Motor neuron (in vitro differentiated cells): ENCODE measurements at places on chromosomes 4 and X. TPM values are rescaled to one million over a fixed set of nuclear protein-coding genes. Genes with fewer than 3 reads are reported as not detected.

GRCh38 chr4:137519406-137519805, 12.9 kb downstream of the PCDH18 start:
- no peak for ATAC-seq

- no peak for ATAC-seq
Measured at GRCh38 chrX:56564921-56565840, 1.8 kb downstream of the UBQLN2 start.

GRCh38 chr4:155025762-155026457, 182.5 kb upstream of the NPY2R start:
- ATAC-seq = no peak

DNA sequence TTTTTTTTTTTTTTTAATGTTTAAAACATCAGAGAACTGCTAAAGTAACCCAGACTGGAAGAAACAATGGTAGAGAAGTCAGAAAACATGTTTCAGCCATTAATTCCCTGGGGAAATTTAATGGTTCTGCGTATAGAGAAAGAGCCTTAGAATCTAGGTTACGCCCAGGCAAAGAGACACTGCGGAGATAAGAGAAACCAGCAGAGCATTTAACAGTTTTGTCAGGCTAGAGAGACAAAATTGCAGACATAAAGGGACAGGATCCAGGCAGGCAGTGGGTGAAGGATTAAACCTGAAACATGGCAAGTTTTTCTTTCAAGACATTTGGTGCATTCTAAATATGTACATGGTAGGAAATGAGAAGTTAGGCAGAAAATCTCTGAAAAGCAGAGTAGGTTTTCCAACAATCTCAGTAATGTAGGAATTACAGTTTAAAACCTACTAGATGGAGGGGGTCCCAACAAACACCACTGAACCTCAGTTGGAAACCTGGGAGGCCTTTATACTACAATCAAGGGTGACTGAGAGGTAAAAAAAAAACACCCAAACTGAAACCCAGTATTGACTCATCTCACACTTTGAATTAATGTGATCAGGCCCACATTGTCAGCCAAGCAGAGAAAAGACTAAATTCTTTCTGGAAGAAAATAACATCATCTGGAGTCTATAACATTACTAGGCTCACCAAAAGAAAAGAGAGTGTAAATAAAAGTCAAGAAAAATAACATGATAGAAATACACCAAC, 254.2 kb upstream of the NWD2 start:
- no peak for ATAC-seq

DNA sequence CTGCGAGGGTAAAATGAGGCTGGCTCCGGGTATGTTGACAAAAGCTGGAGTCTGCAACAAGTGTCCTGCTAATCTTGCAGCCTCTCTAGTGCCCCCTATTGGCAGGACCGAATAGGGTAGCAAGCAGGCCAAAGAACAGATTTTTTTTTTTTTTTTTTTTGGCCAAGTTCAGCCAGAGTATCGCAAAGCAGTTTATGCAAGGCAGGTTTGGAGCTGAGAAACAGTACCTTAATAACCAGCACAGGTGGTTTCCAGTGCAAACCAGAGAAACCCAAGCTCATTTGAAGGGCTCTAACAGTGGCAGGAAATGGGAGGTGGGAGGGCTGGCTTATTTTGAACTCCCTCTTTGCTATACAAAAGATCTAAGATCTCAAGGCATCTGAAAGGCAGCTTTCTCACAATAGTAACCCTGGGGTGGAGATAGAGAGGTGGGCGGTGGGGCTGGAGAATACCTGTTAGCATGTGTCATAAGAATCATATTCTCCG, 38.2 kb upstream of the OCIAD2 start:
- ATAC-seq = no peak

DNA sequence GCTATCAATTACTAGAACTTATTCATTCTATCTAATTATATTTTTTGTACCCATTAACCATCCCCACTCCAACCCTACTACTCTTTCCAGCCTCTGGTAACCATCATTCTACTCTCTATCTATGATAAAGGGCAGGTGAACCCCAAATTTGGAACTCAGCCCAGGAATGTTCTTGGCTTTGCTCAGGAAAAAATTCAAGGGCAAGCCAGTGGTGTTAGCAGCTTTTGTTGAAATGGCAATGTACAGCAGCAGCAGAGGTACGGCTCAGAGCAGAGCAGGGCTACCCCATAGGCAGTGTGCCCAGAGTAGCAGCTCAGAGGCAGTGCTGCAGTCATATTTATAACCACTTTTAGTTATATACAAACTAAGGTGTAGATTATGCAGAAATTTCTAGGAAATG, 138.2 kb downstream of the RNF150 start:
- no peak for ATAC-seq

DNA sequence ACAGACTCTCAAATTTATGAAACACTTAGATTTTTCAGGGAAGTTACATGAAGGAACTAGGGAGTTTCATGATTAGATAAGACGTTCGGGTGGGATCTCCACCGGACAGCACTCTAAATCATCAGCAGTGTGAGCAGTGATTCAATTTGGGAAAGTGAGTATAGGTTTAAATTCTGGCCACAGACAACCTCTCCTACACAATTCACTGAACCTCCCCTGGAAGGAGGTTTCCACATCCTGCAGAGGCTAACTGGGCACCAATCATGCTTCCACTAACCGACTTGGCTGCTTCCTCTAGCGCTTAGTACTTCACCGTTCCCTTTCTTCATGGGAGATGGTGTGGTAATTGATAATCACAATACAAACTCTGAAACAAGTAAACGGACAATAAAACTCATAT, 5.6 kb downstream of the CXCL9 start:
- ATAC-seq = no peak

DNA sequence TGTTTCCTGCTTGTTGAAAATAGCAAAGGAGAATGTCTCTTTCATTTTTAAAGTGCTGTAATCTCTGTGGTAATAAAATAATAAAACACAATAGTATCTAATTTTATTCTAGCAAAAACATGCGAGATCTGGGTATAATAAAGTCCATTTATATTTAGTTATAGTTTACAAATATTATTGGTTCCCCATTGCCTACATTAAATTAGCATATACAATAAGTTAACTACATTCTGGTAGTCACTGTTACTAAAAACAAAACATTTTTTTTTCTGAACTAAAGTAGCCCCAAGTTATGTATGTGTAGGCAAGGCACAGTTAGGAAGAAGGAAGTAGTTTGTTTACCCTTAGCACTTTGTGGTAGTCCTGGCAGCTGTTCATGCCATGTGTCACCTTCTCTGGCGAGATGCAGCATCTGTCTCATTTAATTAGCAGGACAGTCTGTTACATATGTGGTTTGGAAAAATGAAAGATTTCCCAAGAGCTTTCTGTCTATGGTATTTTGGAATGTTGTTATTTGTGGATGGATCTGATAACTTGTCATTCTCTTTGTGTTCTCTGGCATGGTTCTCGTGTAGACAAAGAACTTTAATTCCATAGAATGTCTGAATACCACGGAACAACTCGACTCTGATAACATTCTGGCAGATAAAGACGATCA, 231.3 kb upstream of the PITX2 start:
- no peak for ATAC-seq

DNA sequence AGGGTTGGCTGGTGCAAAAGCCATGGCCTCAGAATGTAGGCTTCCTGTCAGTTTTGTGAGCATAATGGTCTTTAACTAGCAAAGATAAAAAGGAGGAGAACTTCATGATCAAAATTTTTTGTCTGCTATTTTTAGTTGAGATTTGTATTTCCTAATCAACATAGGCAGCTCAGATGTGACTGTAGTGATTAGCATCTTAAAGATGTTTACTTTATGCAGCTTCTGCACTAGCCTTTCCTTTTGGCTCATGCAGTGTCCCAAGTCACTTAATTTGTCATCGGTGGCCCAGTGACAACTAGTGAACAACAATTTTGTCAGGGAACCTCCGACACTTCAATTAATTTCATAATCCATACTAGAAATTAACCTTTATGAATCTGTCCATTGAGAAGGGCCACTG, 109.8 kb downstream of the CEP135 start:
- peak; percentile 66 for ATAC-seq

DNA sequence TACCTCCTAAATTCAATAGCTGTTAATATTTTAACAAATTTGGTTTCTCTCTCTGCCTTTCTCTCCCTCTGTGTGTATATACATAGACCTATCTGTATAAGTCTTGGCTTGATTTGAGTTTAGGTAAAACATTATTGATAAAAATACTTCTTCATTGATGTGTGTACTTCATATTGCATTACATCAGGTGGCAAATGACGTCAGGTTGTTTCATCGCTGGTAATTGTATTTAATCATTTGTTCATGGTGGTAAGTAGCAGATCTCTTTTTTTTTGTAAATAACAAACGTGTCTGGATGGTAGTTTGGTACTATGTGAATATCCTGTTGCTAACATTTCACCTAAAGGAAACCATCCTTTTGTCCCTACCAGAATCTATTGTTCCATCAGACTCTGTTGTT, 55.1 kb downstream of the GALNT7 start:
- no peak for ATAC-seq

DNA sequence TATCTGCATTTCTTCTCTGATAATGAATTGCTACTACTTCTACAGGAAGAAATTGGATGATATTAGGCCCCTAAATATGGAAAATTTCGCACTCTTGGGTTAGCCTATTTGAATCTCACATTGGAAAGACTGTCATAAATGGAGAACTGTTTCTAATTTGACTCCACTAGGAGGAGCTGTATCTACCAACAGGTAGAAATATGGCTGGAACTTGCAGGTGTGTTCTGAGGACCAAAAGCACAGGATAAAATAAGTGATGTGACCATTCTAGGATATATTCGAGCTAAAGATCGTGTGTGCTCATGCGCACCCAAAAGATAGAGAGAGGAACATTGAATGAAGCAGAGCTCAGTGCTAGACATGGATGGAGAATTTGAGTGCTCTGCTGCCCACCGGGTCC, 4.8 kb upstream of the NKAP start:
- no peak for ATAC-seq

DNA sequence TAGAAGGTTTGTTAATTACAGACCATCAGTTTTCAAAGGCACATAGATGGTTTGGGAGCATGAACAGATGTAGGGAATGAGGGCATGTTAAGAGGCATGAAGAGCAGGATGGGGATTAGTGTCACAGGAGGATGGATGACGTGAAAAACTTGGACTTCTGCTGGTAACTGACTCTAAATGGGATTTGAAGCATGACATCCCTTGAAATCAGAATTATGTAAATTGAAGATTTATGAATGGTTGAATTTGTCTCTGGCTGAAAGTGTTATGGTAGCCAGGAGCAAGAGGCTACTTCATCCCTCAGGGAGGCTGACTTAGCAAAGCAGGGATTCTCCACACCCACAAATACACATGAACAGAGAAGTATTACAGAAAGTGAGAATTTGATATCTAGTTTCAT, 454.6 kb downstream of the MAGEB5 start:
- no peak for ATAC-seq

- ATAC-seq = no peak
Measured at GRCh38 chrX:2427737-2428136, 73.0 kb downstream of the DHRSX start.

- no peak for ATAC-seq
Measured at GRCh38 chr4:155828628-155829027, 37.4 kb downstream of the ASIC5 start.

DNA sequence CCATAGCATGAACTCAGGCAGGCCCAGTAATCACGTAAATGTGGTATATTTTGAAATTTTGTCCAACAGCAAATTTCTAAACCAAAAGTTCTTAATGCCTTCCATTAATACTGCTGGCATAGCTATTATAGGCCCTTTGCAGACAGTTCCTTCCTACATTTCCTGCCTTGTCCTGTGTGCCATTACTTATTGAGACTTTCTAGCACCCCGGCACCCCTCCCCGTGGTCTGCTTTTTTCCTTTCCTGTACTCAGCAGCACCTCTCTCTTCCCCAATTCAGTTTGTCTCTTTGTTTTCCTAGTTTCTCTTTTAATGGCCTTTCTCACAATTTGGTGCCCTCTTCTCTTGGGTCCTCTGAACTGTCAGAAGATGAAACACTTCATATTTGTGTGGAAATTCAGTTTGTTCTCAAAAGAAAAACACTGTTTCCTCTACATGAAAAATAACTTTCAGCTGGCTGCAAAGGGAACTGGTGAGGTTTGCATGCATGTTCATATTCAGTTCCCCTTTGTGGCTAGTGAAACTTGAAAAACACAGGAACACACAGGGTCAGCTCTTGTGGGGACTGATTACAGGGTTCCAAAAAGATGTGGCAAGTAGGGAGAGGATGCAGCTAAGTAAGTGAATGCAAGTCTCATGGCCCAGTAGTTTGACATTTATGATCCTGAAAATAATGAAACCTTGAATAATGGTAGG, 17.1 kb downstream of the GPR34 start:
- ATAC-seq = no peak

- no peak for ATAC-seq
Measured at GRCh38 chrX:154791939-154792338, 13.3 kb downstream of the MPP1 start.

DNA sequence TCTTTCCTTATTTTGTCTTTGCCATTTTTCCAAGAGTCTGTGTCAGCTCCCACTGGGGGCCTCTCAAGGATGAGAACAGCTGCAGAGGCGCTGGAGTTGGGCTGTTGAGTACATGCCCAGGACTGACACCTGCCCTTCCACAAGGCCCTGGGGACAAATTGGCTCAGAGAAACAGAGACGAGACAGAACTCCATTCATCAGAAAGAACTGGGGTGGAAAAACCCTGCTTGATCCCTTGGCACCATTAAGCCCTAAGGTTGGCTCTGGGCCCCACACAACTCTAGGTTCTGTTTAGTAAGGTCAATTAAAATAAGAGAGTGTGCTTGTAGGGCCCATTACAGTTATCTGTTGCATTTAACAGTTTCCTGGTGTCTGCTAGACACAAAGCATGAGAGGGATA, 63.6 kb downstream of the DCX start:
- no peak for ATAC-seq

DNA sequence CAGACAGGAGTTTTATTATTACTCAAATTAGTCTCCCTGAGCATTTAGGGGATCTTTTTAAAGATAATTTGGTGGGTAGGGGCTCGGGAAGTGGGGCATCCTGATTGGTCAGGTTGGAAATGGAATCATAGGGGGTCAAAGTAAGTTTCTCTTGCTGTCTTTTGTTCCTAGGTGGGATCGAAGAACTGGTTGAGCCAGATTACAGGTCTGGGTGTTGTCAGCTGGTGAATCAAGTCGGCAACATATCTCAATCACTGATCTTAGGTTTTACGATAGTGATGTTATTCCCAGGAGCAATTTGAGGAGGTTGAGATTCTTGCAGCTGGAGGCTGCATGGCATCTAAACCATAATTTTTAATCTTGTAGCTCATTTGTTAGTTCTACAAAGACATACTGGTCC, 629.5 kb upstream of the AMOT start:
- ATAC-seq = no peak

- ATAC-seq = peak; percentile 54
Measured at GRCh38 chr4:182144626-182145333, 98.4 kb upstream of the TENM3 start.

DNA sequence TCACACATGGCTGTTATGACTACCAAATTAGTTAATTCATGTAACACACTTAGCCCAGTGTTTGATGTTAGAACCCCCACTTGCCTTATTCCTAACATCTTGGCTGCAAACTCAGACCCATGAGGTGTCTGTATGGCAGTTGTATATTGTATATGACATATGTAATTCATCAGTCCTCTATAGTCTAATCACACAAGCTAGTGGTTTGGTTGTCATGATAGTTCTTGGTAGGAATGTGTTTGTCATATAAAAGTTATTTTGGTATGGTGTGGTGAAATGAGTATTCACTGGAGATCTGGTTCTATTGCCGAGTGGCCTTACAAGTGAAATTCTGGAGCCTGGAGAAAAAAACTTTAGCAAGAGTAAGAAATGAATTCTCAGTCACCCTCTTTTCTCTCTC, 149.2 kb downstream of the AWAT2 start:
- ATAC-seq = no peak

PSAPL1 gene
- 0.09 and 0.16 TPM in 2 replicates for total RNA-seq

CXCL11 gene
- total RNA-seq = not detected in 2 replicates

TGIF2LX gene
- not detected in 2 replicates for total RNA-seq

STEEP1 gene
- total RNA-seq = 27.2 and 33.6 TPM in 2 replicates

CFP gene
- total RNA-seq = 0.60 and 1.4 TPM in 2 replicates

ATP2B3 gene
- 0.05 TPM in 1 of 2 replicates, not detected in the other for total RNA-seq

DCX gene
- 208 and 243 TPM in 2 replicates for total RNA-seq
